ENCODE measurements at places on chromosomes 2 and 18. TPM values are rescaled to one million over a fixed set of nuclear protein-coding genes. Genes with fewer than 3 reads are reported as not detected.

GRCh38 chr2:127569666-127570065, 34.2 kb downstream of the MYO7B start:
- DNase-seq, result no peak

SP5 gene
- total RNA-seq, result not detected

GRCh38 chr2:176582990-176583481, 313.8 kb downstream of the MTX2 start:
- DNase-seq, result peak; percentile 97

DNA sequence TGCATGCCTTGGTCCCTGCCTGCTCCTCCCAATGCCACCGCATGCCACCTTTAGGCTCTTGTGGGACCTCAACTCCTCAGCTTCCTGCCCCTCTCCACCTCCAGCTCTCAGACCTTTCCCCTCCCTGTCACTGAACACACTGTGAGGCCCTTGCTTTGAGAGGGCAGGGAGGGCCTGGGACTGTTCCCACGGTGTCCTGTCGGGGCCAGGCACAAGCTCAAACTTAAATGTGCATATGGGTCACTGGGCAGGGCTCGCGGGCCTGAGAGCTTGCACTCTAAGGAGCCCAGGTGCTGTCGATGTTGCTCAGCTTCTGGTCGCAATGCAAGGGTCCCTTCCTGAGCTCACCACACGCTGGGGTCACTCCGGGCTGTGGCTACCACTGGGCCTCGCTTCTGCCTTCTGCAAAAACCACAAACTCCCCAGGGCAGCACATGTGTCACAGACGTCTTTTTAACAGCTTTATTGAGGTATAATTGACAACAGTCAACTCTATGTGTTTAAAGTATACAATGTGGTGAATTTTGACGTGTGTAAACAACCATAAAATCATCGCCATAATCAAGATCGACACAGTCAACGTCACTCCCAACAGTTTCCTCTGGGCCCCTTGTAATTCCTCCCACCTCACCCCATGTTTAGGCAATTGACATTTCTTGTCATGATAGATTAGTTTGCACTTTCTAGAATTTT, 11.9 kb upstream of the B3GNT7 start:
- peak; percentile 86 for DNase-seq

DNA sequence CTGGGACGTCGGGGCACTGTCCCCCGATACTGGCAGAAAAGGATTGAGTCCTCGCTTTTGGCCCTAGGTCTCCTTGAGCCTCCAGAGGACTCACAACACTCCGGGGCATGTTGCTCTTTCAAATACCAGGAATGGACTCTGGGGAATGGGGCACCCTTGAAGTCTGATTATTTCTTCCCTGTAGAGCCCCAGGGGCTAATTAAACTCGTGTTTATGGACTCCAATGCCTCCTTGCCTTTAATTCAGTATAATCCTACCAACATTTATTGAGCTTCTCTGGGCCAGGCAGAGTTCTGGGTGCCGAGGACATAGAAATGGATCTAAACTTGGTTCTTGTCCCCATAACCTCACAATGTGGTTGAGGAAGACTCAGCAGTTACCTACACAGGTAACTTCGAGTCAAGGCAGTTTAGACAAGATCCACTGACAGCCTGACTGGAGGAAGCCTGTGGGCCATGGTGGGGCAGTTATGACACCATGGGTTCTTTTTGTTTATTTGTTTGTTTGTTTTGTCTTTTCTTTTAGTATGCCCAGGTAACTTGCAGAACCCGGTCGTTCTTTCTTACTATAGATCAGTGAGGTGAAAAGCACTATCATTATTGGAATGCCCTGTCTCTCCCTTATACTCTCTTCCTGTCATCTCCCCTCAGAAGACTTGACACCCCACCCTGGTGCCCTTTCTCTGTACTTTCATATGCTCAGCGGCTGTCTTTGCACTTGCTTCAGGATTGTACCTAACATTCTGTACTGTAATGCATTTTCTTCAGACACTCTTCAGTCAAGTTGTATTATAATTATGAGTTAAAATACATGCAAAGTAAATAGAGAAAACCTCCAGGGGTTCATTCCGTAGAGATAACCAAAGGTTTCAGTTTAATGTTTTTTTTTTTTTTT, 3.2 kb downstream of the CFLAR start:
- peak; percentile 72 for DNase-seq
